ENCODE measurements at places on chromosomes 2 and 18.

GRCh38 chr2:109232909-109233308 lies 103.9 kb downstream of the SH3RF3 start:
- DNase-seq: no peak

- no peak for DNase-seq
These were observed 158.5 kb upstream of the SH3BP4 start for GRCh38 chr2:234793212-234793785.

- DNase-seq: no peak
These were observed 401.9 kb downstream of the LRP1B start for GRCh38 chr2:141728886-141729285.

- DNase-seq: no peak
These were observed 20.0 kb upstream of the HPCAL1 start for GRCh38 chr2:10282611-10283105.

- no peak for DNase-seq
These were observed 70.0 kb downstream of the INHBB start for GRCh38 chr2:120415728-120416509.

All from stimulated activated CD4-positive, alpha-beta T cell treated with anti-CD3 and anti-CD28 coated beads, Interleukin-1b, Interleukin-23, amount 100 ng/mL, for 24 hours (primary cell).